ENCODE measurements at places on chromosomes 6 and 20.
A peak's percentile ranks its signal among the peaks of the same experiment; 100 is the strongest.

GRCh38 chr6:158567152-158567551 lies 7.3 kb downstream of the TMEM181 start:
- DNase-seq: no peak

DNA sequence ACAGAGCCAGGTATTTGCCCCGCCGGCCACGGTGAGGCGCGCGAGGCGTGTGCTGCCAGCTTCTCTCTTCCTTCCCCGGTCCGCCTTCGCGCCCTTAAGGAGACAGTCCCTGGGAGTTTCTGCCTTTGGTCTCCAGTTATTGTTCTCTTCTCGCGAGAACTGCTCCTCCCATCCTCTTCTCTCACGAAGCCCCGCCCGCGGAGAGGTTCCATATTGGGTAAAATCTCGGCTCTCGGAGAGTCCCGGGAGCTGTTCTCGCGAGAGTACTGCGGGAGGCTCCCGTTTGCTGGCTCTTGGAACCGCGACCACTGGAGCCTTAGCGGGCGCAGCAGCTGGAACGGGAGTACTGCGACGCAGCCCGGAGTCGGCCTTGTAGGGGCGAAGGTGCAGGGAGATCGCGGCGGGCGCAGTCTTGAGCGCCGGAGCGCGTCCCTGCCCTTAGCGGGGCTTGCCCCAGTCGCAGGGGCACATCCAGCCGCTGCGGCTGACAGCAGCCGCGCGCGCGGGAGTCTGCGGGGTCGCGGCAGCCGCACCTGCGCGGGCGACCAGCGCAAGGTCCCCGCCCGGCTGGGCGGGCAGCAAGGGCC lies at the start of gene MAPK14:
MAPK14 (plus strand) TSS at position 308 of the 587 bp plus-strand sequence. CDS start 350 bp downstream, outside the sequence.
- DNase-seq: peak; percentile 100

GRCh38 chr6:166301611-166302529 lies 6.3 kb downstream of the PRR18 start:
- no peak for DNase-seq

GRCh38 chr6:135411339-135411738 lies 86.2 kb downstream of the AHI1 start:
- no peak for DNase-seq

DNA sequence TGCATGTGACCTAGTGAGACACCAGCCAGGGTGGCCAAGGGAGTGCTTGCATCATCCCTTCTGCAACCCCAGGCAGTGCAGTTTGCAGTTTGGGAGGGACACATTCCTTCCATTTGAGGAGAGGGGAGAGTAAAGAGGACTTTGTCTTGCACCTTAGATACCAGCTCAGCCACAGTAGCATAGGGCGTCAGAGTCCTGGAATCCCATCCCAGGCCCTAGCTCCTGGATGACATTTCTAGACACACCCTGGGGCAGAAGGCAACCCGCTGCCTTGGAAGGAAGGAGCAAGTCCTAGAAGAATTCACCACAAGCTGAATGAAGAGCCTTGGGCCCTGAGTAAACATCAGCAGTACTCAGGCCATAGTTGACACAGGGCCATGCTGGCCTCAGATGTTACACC lies 680.4 kb upstream of the IMPG1 start:
- no peak for DNase-seq

DNA sequence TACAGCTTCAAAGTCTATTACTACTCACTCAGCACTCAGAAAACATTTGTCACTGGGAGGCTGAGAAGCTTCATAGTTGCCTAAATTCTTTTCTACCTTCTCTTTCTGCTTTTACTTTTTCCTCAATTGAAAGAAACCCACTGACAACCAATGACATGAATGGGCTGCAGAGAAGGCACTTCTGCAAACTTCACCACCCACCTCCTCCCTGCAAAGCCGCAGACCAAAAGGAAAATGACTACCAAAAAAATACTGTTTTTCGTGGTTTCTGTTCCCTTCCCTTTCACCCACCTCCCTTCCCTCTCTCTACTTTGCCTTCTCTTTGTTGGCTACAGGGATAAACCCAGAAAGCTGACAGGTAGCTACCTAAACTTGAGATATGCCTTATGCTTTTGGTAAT lies 3.2 kb downstream of the GNAS-AS1 start:
- no peak for DNase-seq

GRCh38 chr20:50521221-50522052 lies 11.3 kb downstream of the PTPN1 start:
- no peak for DNase-seq

DNA sequence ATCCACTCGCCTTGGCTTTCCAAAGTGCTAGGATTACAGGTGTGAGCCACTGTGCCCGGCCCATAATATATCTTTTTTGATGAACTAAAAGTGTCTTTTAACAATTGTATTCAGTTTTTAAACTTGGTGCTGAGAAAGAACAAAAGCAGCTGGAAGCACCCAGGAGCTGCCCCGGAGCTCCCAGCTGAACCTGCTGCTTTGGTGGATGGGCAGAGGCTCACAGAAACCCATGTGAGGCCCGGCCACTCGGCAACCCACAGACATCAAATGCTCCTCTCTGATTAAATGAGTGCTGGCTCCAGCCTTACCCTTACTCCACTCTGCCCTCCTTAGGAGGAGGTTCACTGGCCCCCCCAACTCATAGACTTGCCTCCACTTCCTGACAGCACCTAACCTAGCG lies 59.4 kb upstream of the FRMD1 start:
- DNase-seq: no peak

DNA sequence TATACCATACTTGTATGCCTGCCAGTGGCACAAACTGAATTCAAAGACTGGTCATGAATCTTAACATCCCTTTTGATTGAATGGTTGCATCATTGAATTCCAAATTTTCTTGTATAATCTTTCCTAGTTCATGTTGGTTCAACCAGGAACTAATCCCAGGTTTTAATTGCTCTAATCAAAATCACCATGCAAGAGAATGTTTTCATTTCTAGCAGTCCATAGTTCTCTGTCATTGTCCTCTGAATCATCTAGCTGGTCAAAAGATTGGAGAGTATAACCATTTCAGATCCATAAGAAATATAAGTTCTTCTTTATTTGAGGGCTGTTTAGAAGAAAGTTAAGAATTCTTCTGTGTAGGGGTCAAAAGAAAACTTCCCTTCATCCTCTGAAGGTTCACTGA lies 57.2 kb downstream of the ZNF292 start:
- DNase-seq: no peak

DNA sequence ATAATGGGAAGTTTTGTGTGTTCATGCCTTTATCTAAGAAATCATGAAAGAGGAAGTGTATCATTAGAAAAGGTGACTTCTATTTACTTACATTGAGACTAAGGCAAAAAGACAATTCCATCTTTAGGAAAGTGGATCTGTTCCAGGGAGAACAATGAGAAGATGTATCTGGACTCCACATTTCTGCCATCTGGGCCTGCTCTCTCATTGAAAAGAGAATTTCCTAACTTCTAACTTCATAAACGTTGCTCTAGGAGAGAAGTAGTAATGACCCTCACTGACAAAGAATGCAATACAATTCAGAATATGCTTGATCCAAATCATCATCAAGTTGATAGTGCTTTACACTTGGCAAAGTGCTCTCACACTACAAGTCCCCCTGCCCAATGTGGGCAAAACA lies 294.2 kb downstream of the OGFRL1 start:
- no peak for DNase-seq

DNA sequence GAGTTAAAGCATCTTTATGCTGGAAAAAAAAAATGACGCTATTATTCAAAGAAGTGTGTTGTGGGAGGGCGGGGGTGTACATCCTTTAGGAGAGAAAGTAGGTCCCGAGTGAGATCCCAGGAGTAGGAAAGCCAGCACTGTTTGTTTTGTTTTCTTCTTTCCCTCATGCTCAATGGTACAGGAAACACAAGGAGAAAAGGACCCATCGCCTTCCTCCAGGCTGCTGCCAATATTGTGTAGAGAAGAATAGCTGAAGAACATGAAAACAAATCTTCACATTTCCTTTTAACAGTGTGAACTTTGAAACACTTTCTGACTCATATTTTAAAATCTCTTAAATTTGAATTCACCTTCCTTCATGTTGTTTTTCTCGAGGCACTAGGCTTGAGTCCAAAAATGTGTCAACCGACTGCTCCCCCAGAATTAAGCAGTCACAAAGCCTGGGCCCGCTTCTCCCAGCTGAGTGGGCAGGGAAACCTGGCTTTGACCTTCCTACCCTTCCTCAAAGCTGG lies 22.3 kb downstream of the PPP1R16B start:
- no peak for DNase-seq

DNA sequence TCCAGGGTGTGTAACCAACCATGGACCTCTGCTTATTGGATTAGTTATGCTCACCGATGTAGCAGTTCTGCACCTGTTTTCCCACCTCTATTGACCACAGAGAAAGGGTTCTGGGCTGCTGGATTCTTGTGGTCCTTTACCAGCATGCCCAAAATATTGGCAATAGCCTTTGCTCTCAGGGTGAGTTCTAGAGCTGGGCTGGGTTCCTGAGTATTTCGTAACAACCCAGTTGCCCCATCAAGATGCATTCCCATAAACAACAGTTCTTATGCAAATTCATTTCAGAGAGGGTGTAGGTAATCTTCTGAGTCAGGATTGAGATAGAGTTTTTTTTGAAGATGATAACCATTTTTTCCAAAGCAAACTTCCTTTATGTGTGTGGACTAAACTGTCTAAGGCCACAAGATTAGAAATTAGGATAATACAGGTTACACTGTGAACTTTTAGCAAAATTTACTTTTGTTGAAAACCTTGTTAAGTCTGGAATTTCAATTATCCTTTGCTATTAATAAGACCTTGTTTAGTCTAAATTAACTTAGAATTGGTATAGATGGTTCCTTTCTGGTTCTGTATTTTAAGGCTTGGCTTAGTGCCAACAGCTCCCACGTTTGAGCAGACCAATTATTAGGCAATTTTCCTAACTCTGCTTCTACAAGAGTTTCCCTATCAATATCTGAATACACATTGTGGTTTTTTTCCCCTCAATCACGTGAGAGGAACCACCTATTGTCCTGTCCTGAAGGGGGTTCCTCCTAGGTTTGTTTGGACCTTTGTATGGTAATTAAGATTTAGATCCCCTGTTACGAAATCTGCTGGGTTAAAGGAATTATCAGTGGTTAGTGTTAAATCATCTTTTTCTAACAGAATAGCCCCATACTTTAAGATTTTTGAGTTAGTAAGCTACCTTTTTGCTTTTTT lies 46.1 kb downstream of the TBX18 start:
- no peak for DNase-seq

DNA sequence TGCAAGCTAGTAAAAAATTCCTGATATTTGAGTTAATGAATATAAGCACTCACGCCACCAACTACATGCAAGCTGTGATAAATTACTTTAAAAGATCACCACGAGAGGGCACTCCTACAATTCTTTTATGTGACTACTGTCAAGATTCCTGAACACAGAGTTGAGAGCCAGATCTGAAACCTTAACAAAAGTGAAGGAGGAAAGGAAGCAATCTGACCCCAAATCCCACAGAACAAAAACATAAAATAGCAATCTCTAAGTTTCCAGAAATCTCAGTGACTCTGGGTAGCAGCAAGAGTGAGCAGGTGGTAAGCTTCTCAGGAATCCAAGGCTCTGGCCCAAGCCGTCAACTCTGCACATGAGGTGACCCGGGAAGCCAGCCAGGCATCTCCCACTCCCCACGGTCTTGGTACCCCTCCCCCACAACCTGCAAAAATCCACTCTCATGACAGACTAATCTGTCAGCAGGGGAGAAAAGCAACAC lies 55.1 kb downstream of the STAU1 start:
- DNase-seq: peak; percentile 33

GRCh38 chr20:32017711-32018251 lies 7.5 kb downstream of the CCM2L start:
- peak; percentile 72 for DNase-seq

GRCh38 chr6:348860-349396 lies 42.6 kb upstream of the IRF4 start:
- DNase-seq: no peak

- DNase-seq: no peak
These were observed 14.4 kb downstream of the KPNA5 start for GRCh38 chr6:116695401-116695800.

GRCh38 chr20:2451939-2452732 lies 18.5 kb downstream of the SNRPB start:
- peak; percentile 37 for DNase-seq

DNA sequence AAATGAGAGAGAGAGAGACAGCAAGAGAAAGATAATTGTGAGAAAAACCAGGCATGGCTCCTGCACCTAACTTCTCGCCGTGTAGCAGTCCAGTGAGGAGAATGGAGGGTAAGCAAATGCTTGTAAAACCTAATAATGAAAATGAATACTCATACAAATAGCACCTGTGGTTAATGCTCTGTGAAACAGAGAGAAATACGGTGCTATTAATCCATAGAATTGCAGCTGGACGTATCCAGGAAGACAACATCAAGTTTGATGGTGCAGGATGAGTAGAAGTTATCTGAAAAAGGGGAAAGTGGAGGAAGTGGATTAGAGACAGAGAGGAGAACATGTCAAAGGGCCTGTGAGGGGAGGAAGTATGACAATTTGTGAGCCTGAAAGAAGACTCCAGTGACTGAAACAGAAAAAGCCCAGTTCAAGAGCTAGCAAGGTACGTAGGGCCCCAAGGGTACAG lies 89.4 kb upstream of the PAK5 start:
- DNase-seq: no peak

- no peak for DNase-seq
These were observed 148.8 kb upstream of the RPS6KA2 start for GRCh38 chr6:166775923-166776220.

DNA sequence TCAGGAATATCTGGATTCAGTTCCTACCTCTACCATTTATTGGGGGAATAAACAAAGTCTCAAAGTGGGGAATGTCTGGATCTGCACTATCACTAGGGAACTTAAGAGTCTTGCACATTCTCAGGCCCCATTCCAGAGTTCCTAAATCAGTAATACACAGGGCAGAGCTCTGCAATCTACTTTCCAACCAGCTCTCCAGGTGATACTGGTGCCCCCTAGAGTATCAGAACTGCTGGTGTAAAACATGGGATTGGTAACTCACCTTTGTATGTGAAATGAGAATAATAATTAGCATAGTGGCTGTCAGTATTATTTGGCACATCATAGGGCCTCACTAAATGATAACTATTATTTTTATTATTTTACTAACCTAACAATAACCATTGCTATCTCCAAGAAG lies 278.8 kb upstream of the IMPG1 start:
- DNase-seq: peak; percentile 6

- DNase-seq: peak; percentile 81
These were observed 12.9 kb upstream of the TBC1D22B start for GRCh38 chr6:37244430-37245310.

DNA sequence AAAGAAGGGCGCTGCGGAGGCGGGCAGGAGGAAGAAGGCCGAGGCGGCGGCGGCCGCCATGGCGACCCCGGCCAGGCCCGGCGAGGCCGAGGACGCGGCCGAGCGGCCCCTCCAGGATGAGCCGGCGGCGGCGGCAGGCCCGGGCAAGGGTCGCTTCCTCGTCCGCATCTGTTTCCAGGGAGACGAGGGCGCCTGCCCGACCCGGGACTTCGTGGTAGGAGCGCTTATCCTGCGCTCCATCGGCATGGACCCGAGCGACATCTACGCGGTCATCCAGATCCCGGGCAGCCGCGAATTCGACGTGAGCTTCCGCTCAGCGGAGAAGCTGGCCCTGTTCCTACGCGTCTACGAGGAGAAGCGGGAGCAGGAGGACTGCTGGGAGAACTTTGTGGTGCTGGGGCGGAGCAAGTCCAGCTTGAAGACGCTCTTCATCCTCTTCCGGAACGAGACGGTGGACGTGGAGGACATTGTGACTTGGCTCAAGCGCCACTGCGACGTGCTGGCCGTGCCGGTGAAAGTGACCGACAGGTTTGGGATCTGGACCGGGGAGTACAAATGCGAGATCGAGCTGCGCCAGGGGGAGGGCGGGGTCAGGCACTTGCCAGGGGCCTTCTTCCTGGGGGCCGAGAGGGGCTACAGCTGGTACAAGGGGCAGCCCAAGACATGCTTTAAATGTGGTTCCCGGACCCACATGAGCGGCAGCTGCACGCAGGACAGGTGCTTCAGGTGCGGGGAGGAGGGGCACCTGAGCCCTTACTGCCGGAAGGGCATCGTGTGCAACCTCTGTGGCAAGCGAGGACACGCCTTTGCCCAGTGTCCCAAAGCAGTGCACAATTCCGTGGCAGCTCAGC lies 780 bp downstream of the ZCCHC3 start:
- DNase-seq: peak; percentile 58
